ENCODE measurements at places on chromosomes 13 and 19.

GRCh38 chr13:110911880-110912279 is 3.0 kb downstream of the ANKRD10 start:
- DNase-seq: no peak

GRCh38 chr19:797528-798414 is 519 bp downstream of the PTBP1 start:
- peak; percentile 83 for DNase-seq

GRCh38 chr19:2732883-2733282 is 6.9 kb downstream of the SLC39A3 start:
- no peak for DNase-seq

DNA sequence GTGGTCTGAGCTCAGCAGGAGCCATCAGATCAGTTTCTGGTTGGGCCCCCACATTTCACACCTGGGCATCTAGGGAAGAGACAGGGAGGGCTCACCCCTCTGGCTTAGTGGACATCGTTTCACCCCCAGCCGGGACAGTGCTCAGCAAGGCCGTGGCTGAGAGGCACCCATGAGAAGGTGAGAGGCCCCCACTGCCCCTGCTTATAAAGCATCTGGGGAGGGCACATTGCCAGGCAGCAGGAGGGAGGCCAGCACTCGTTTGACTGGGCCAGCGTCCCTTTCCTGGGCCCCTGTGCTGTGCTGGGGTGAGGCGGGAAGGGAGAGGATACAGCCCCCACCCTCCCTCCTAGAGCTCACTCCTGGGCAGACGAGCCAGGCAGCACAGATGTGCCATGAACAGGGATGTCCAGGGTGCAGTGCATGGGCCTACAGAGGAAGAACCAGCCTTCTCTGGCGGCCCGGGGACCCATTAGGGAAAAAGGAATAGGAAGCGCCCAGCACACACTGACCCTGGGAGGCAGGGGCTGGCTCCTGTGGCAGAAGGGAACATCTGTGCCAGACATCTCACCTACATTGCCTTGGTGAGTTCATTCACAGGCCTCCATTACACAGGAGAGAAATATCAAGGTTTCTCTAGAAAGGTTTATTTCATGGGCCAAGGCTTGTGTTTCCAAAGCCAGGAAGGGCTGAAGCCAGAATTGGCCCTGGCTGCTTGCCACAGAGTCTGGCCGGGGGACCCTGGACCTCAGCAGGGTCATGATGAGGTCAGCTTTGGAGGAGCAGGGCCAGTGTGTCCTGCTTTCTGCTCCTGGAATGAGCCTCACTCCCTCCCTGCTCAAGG is 7.7 kb downstream of the AP1M1 start:
- DNase-seq: no peak

- DNase-seq: peak; percentile 78
These were observed 3.3 kb upstream of the RGL3 start for GRCh38 chr19:11422163-11423065.

- DNase-seq: no peak
These were observed 174.8 kb downstream of the KDM4B start for GRCh38 chr19:5143471-5144411.

DNA sequence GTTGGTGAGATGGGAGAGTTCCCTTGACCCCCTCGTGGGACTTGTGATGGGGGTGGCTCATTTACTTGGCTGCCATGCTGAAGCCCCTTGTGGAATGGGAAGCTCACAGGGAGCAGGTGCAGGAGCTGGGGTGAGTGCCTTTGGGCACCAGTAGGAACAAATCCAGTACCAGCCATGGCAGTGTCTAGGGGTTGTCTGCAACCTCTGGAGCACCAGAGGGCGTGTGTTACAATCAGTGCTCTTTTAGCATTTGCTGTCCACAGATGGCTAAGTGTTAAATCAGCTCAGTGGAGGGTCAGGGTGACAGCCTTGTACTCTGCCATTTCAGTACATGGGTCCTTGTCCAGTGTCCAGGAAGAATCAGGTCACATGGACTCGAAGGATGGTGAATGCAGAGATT is 75.6 kb downstream of the ATP8A2 start:
- no peak for DNase-seq

DNA sequence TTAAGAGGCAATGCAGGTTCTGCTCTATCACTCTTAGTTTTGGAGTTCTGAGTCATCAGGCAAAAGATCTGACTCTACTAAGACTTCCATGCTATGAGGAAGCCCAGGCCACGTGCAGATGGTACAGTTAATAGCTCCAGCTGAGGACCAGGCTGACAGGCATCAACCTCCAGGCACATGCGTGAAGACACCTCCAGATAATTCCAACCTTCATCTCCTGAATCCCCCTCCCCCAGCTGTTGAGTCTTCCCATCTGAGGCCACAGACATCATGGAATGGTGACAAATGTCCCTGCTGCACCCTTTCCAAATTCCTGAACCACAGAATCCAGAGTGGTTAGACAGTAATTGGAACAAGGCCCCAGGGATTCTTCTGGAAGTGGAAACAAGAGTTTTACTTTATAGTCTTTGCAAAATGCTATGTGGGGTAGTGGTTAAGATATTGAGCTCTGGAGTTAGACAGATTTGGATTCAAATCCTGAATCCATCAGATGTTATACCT is 183.8 kb downstream of the KLF5 start:
- DNase-seq: no peak

DNA sequence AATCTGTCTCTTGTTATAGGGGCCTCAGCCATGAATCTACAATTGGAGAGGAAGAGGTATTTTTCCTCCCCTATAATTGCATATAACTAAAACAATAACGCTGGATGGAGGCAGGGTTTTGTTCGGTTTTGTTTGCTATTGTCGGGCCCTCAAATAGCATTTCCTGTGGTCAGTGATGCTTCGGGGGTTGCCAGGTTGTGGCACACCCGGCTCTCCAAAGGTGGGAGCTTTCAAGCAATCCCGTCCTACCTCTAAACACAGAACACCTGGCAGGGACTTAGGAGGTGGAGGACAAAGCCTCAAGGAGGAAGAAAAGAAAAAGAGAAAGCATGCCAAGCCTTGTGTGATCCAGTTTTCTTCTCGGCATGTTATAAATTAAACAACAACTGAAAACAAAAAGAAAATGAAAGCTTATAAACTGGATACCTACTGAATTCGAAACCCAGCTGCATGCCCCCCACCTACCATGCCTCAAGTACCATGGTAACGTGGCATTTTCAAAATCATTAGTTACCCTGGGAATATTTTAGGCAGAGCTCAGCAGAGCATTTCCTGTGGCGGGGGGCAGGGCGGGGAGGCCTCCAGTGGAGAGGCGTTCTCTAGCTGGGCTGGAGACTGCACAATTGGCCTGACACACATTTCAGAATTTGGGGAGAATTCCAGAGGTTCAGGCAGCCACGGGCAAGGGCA is 213.8 kb downstream of the DCLK1 start:
- DNase-seq: no peak

DNA sequence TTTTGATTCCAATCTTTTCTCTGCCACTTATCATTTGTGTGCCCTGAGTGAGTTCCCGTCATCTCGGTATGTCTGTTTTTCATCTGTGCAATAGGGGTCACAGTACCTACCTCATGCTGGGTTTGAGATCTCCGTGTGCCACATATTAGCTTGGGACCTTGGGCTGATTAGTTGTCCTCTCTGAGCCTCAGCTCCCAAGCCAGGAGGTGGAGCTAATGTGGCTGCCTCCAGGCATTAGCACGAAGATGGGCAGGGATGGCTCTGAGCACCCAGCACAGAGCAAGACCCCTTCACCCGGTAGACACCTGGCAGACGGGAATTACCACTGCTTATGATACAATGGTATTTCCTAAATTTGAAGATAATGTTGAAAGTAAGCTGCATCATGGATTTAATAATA is 35.8 kb upstream of the XPO4 start:
- DNase-seq: no peak

DNA sequence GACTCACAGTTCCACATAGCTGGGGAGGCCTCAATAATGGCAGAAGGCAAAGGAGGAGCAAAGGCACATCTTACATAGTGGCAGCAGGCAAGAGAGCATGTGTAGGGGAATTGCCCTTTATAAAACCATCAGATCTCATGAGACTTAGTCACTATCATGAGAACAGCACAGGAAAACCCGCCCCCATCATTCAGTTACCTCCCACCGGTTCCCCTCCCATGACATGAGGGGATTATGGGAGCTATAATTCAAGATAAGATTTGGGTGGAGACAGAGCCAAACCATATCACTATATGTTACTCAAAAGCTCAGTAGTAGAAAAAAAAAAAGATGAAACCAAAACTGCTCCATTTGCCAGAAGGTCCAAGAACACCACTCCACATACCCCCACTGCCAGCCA is 58.5 kb downstream of the DNAJC15 start:
- no peak for DNase-seq

DNA sequence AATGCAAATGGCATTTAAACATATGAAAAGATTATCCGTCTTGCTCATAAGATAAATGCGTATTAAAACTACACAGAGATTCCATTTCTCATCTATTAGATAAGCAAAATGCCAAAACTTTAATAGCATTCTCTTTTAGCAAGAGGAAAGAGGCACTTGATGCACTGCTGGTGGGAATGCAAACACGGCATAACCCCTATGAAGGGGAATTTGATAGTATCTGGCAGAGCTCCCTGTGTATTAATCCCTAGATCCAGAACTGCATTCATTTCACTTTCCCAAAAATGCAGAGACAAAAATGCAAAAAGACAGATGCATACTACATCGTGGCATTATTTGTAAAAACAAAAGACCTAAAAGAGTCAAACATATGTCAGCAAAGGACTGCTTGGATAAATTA is 193.6 kb upstream of the STARD13 start:
- DNase-seq: no peak

DNA sequence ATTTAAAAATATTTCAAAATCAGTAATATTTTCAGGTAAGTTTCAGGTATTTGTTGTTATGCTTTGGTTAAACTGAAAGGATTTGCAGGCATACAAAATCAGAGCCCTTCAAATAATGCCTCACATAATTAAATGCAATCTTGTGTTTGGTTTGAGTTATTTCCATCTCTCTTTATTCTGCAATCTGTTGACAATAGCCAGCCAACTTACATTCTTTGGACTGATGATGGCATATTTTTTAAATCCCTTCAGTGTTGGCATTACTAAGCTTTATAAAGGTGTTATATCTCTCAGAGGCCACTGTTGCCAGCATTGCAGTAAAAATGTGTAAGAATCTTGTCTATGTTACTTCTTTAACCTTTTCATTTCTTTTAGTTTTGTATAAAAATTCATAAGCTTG is 257.2 kb upstream of the RFC3 start:
- no peak for DNase-seq

DNA sequence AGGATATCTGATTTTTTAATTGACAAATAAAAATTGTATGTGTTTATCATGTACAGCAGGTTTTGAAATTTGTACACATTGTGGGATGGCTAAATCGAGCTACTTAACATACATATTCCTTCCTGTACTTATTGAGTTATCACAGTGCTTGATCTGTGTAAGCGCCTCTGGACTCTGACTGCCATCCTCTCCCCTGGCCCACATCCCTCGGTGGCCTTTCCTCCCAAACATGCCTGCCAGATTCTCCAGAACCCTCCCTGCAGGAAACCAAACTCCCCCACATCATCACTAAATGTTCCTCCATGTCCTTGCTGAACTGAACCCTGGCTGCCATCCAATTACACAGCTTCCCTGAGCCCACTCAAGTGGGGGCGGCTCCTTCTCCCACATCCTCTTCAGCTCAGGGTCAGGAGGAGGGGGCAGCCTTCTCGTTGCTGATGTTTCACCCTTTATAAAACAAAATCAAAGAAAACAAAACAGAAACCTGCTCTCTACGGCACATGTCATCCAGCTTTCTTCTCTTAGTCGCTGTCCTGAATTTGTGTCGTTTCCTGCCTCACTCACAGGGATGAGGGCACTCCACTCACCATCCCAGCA is 97.1 kb upstream of the SPATA13 start:
- no peak for DNase-seq

GRCh38 chr19:7680606-7681339 is at the start of gene TRAPPC5:
TSS of gene TRAPPC5 (plus strand) at chr19:7680833. CDS start at chr19:7682254, 1,421 bp downstream.
- DNase-seq: peak; percentile 88

- no peak for DNase-seq
These were observed 830 bp downstream of the MICOS13 start for GRCh38 chr19:5679289-5680083.

GRCh38 chr13:81116461-81117282 is 775.7 kb upstream of the SPRY2 start:
- no peak for DNase-seq

- no peak for DNase-seq
These were observed 42.4 kb upstream of the RFC3 start for GRCh38 chr13:33775339-33776108.

DNA sequence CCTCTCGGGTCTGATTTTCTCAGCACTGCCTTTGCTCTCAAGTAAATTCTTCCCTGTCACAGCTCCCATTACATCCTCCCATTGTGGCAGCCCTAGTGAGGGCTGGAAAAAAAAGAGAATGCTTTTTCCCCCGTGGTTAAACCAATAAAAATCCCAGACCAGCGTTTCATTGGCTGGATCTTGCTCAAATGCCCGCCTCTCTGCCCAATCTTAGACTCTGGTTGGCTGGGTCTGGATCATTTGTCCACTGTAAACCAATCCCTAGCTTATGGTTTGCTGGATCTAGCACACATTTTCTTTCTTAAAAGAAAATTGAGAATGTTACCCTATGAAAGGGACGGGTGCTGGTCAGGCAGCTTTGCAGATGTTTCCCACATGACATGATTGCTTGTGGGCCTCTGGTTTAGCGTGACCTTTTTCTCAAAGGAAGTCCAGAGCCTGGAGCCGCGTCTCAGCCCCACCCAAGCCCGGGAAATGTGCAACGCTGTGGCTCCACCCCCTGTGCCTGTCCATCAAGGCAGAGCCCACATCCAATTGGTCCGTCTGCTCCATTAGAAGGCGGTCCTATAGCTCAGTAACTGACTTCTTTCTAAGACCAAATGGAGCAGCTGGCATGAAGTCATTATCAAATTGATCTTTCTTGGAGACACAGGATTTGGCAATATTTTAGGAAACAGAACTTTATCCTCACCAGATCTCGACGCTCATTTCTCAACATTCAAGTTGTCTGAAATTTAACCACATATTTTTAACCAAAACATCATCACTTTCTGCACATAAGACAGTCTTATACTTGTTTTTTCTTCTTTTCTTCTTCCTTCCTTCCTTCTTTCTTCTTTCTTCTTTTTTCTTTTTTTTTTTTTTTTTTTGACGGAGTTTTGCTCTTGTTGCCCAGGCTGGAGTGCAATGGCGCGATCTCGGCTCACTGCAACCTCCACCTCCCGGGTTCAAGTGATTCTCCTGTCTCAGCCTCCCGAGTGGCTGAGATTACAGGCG is 2.6 kb upstream of the MCEMP1 start:
- peak; percentile 100 for DNase-seq

- no peak for DNase-seq
These were observed 17.0 kb upstream of the PTPRS start for GRCh38 chr19:5357584-5357983.

GRCh38 chr13:33415822-33416221 is 130.3 kb upstream of the STARD13 start:
- DNase-seq: no peak

All from MV-4-11 (cell line).